ENCODE measurements at places on chromosomes 6 and 20.
A peak's percentile ranks its signal among the peaks of the same experiment; 100 is the strongest.

DNA sequence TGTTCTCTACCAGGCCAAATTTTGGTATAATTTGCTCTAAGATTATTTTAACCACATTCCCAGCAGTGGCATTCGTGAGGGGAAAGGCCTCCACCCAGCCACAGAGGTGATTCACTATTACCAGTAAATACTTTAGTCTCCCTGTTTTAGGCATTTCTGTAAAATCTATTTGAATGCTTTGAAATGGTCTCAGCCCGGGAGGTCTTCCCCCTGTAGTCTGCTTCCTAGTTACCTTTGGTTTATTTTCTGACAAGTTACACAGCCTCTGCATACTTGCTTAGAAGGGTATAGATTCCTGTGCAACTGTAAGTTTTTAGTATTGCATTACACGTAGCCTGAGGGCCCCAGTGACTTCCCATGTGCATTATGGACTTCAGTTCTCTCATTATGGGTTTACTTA, 248.7 kb downstream of the C6orf118 start:
- DNase-seq, result no peak

GRCh38 chr6:54291146-54291545, 17.1 kb upstream of the TINAG start:
- DNase-seq, result no peak

- DNase-seq, result no peak
Observed at GRCh38 chr20:23918101-23918862, 38.7 kb upstream of the CST5 start.

DNA sequence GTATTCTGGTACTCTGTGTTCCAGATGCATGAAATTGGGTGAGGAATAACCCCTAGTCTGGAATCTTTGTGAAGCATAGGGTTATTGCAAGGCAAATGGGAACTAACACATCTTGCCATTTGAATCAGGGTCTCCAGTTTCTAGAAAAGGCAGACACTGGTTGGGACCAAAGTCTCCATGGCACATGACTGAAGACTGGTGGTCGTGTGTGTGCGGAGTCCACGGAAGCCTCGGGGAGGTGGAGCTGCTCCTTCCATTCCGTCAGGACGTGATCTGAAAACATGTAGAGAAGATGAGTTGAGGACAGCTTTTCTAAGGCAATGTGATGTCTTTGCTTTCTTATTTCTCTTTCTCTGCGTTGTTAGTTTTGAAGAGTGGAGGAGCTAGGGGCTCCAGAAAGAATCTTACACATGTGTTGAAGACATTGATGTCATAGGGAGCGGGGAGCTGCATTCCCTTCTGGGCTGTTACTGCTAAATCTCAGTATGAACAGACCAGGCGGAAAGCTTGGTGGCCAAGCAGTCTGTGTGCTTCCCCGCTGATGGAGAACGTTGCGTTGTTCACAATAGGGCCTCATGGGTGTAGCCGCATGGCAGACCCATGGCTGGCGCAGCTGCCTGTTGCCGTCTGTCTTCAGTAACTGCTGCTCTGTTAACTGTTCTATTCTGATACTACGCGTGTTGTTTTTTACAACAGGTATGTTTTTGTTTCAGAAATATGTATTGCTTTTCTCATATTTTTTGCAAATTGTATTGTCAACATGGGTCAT, 4.8 kb upstream of the SLC17A9 start:
- no peak for DNase-seq

GRCh38 chr6:148616841-148617240, 130.0 kb upstream of the UST start:
- DNase-seq, result no peak

DNA sequence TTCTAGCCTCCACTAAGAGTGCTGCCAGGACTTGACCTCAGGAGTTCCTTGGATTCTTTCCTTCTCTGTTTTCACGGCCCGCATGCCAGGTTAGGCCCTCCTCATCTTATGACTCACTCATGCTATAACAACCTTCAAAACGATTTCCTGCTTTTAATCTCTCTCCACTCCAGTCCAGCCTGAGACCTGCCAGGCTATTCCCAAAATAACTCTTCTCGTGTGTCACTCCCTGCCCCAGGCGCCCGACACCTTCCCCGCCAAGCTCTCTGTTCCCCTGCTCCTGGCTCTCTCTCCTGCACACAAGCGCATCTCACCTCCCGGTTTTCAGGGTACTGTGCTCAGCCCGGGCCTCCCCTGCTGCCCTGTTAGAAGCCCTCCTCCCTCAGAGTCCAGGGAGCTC, 64.1 kb upstream of the RPS6KA2 start:
- no peak for DNase-seq

GRCh38 chr6:43929511-43929910, 159.5 kb downstream of the VEGFA start:
- no peak for DNase-seq

- DNase-seq, result no peak
Observed at GRCh38 chr6:152727507-152727906, 23.1 kb upstream of the VIP start.

DNA sequence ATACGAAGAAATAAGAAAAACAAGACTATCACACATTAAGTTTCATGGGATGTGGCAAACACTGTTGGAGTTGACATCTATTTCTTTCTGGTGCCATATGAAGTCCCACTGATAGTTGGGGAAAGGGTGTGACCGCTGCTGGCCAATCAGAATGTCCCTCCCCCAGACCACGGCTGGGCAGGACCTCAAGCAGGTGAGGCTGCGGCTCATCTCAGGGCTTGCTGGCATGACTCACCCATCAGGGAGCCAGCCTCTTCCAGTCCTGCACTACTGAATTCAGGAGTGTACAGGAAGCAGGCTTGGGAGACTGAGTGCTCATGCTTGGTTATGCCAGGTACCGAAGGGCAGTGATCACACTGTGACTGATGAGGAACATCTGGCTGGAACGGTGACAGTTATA, 18.9 kb downstream of the PREP start:
- no peak for DNase-seq

GRCh38 chr20:46681032-46681854, 8.0 kb downstream of the TP53RK start:
- peak; percentile 75 for DNase-seq

DNA sequence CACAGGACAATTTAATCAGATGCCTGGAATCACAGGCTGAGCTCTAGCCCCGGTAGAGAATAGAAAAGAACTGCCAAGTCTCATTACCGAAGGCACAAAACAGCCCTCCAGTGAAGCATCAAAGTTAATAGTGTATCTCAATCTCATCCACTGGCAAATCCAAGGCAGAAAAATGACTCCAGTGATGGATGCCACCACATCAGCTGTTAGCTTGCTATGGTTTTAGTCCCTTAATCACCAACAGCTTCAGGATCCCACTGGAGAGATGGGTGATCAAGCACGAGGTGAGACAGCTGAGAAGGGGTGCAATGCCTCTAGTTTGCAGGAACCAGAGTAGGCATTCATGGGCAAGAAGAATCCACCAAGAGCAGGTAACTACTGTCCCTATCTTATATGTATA, 81.8 kb downstream of the STK35 start:
- no peak for DNase-seq

GRCh38 chr6:167317172-167317571, 7.7 kb upstream of the TTLL2 start:
- DNase-seq, result no peak

GRCh38 chr20:10255846-10256245, 37.2 kb downstream of the SNAP25 start:
- no peak for DNase-seq

DNA sequence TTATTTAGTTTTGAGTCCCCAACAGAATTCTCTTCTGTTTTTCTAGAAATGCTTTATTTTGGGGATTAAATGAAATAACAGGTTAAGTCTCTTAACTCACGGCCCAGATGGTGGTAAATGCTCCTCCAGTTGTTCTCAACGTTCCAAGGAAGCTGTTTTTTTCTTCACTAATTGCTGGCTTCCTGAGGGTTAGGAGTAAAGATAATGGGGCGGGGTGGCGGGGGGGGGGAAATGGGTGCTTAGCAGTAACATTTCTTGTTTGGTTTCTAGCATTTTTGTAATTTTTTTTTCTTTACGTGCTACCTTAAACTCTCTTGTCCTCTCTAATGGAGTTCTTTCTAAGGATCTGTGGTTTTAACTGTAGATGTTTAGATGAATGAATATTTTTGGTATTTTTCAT, 2.2 kb downstream of the SRSF3 start:
- no peak for DNase-seq

GRCh38 chr6:15364401-15365037, 118.7 kb downstream of the JARID2 start:
- DNase-seq, result no peak

- DNase-seq, result no peak
Observed at GRCh38 chr6:18464176-18464575, 77.0 kb downstream of the RNF144B start.

DNA sequence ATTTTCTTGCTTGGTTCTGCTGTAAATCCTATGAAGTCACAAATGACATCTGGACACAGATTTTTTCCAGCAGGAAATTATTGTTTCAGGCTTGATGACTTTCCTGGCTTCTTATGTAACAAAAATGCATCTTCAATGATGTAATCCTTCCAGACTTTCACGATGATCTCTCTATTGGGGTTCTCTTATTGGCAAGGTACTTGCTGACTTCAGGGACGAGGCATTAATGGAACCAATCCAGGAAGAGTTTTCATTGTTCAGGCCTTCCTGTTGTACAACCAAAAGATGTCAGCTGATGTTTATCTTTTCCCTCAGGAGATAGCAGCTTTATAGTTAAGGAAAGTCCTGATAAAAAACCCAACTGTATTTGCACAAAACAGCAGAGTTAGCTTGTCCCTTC, 118.5 kb upstream of the MMS22L start:
- no peak for DNase-seq

- no peak for DNase-seq
Observed at GRCh38 chr6:155495011-155495768, 39.6 kb upstream of the NOX3 start.
